ENCODE measurements at places on chromosomes 7 and 10. TPM values are rescaled to one million over a fixed set of nuclear protein-coding genes. Genes with fewer than 3 reads are reported as not detected.

DNA sequence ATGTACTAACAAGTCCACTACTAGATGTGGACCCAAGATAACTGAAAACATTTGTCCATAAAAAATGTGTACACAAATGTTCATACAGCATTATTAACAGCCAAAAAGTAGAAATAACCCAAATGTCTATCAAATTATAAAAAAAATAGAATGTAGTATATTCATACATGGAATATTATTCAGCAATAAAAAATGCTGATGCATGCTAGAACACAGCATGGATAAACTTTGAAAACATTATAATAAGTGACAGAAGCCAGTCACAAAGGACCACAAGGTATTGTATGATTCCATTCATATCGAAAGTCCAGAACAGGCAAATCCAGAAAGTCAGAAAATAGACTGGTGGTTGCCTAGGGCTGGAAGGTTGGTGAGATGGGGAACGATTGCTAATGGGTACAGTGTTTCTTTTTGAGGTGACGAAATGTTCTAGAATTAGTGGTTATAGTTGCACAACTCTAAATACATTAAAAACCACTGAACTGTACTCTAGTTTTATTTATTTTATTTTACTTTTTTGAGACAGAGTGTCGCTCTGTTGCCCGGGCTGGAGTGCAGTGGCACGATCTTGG, 43.3 kb upstream of the ANLN start:
- no peak for DNase-seq

- no peak for DNase-seq
These were observed 33.9 kb downstream of the PTTG1IP2 start for GRCh38 chr7:90503367-90503766.

DNA sequence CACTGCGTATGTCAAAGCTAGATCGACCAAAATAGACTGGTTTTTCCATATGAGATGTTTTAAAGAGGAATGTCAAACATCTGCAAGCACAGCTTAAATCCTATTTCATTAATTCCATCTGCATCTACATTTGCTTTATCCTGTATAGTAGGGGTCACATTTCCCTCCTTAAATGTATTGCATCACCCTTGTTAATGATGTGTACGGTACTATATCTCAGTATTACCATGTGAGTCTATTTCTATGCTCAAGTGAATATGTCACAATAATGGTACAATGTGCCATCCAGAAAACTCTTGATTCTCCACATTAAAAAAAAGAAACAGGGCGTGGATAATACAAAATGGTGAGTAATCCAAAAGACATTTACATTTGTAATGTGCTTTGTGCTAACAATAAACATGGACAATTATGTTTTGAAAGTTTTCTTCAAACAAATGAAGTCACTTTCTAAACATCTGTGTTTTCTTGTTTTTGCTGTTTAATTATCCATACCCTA, 56.6 kb downstream of the TWIST1 start:
- no peak for DNase-seq

- no peak for DNase-seq
These were observed 348.7 kb upstream of the LRGUK start for GRCh38 chr7:133778472-133778871.

DNA sequence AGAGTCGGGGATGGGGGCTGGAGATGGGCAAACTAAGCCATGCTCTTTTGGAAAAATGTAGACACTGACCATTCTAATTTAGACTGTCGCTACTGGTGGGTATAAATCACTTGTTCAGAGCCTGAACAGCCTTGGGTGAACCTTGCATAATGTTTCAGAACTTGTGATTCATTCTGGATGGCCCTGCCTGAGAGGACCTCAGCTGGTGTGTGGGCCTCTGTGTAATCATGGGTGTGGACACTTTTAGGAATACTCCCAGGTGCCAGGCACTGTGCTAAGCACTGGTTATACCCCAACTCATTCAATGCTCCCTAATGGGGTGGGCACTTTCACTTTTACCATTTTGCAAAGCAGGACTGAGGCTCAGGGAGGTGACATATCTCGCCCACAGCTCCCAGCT, 26.8 kb upstream of the TM9SF3 start:
- no peak for DNase-seq

The STAG3 gene
- 1.6 TPM for total RNA-seq

DNA sequence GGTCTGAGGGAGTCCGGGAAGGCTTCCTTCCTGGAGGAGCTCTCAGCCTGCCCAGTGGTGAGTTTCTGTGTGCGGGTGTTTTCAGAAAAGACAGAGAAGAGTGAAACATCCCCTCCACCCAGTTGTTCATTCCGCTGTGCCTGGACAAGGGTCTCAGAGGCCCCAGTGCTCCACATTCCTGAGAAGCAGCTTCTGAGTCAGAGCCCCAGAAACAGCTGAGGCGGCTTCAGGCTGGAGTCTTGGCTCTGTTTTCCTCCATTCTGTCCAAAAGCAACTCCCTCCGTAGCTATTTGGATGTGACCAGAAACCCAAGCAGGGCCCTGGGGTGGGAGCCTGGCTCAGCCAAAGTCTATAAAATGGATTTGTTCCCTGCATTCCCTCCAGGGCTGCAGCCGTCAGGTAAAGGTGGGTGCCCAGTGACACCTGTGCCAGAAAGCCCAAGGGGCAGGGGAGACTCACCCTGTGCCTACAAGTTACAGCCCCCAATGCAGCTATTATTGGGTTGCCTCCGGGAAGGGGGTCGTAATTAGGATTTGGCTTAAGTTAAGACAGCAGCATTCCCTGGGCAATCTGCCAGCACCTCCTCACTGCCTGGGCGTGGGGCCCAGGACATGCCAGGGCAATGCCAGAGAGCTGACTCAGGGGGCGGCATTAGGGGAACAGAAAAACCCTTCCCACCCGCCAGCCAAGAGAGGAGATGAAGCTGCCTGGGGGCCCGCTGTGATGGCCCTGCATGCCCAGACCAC, 13.1 kb upstream of the CAMK2G start:
- peak; percentile 96 for DNase-seq

DNA sequence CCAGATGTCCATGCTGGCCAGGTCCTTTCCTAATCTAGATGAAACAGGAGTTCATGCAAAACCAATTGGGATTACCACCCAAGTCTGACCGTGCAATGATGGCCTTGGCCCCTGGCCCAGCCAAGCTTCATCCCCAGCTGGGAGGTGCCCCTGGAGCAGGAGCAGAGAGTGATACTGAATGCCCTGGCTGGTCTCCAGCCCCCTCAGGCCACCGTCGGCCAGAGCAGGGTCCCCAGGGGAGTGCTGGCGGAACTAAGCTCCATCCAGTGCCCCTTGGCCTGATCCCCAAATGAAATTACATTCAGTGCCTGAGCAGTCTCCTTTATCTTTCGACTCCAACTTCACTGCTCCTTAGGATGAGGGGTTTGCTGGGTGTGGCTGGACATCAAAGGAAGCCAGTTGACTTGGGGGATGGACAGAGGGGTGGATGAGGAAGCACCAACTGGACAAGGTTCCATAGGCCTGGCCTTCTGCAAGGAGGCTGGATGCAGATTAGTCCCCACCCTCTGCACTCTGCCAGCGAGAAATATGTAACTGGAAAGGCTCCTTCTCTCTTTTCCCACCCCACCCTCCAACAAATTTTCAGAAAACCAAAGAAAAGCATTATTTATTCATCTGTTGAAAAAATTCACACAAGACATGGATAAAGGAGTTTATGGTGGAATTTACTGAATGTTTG, 275.5 kb downstream of the PLXNA4 start:
- peak; percentile 11 for DNase-seq

DNA sequence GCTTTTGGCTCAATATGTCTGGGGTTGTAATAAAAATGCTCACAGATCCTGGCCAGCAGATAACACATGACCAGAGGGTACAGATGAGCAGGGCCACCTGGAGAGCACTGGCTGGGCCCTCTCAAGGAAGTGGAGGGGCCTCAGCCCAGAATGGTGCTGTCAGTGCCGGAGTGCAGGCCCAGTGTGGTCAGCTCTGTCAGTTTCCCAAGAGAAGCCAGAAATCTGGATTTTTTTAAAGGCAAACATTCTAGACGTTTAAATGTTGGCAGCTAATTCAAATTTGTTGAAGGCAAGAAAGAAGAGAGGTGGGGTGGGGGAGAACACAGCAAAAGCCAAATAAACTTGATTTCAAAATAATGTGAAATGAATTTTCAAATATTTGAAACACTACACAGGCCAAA, 2.0 kb downstream of the C10orf105 start:
- DNase-seq = peak; percentile 73

GRCh38 chr7:38453168-38453567, 178.0 kb downstream of the AMPH start:
- DNase-seq = peak; percentile 68

- no peak for DNase-seq
These were observed 319.0 kb upstream of the NPSR1 start for GRCh38 chr7:34338961-34339526.
